Ovary (tissue), 10 donors: ENCODE measurements at places on chromosomes 11 and 22. TPM values are rescaled to one million over a fixed set of nuclear protein-coding genes. Genes with fewer than 3 reads are reported as not detected.

The RASD2 gene
- 0.97 TPM for total RNA-seq

The CRYBB1 gene
- 0.26 TPM for total RNA-seq

The RIC3 gene
- total RNA-seq, result 28.8 TPM

The WNT11 gene
- 8.7 TPM for total RNA-seq

The GGT5 gene
- total RNA-seq, result 18.0 TPM

The TSSK2 gene
- total RNA-seq, result not detected

The LRRC55 gene
- not detected for total RNA-seq

The BARX2 gene
- 0.35 TPM for total RNA-seq

The TBX10 gene
- not detected for total RNA-seq

The CSRP3 gene
- 0.37 TPM for total RNA-seq

The SMDT1 gene
- 171 TPM for total RNA-seq

The FGF19 gene
- total RNA-seq, result not detected

The EHF gene
- total RNA-seq, result 102 TPM

The TRIM29 gene
- total RNA-seq, result 5.9 TPM

The GRAP2 gene
- 0.67 TPM for total RNA-seq

The LIF gene
- total RNA-seq, result 1.9 TPM

The TTC28 gene
- 62.5 TPM for total RNA-seq

The HOATZ gene
- total RNA-seq, result not detected

The ANO1 gene
- 3.2 TPM for total RNA-seq
